Esophagus muscularis mucosa (tissue), 4 donors: ENCODE measurements at places on chromosomes 3 and 15. TPM values are rescaled to one million over a fixed set of nuclear protein-coding genes. Genes with fewer than 3 reads are reported as not detected.

- DNase-seq, result peak; percentile 90
- H3K27ac ChIP-seq, result no peak overlapping the region
- H3K4me3 ChIP-seq, result no peak overlapping the region
- no peaks in the 10 kb centered on the region for H3K36me3 ChIP-seq
- H3K27me3 ChIP-seq, result no peaks in the 10 kb centered on the region
- no peaks in the 10 kb centered on the region for H3K4me1 ChIP-seq
Measured at GRCh38 chr15:48112242-48112641, 8.5 kb upstream of the SLC24A5 start.

- H3K36me3 ChIP-seq, result no peaks in the 10 kb centered on the region
- no peak for DNase-seq
- no peak overlapping the region for H3K4me3 ChIP-seq
- H3K4me1 ChIP-seq, result no peaks in the 10 kb centered on the region
Measured at GRCh38 chr3:62531981-62532380, 158.6 kb upstream of the FEZF2 start.

DNA sequence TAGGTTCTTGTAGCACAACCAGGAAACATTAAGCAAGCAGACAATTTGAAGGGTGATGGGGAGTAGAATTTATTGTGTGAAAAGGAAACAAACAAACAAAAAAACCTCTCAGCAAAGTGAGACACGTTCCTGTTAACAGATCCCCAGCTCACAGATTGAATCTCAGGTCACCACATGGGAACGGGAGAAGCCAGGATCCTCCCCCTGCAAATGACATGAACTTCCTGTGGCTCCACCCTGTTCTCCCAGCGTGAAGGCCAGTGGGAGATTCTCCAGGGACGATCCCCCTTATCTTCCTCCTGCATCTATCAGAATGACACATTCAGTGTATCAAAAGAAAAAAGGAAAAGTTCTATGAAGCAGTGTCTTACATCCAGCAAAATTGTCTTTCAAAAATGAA, 1488.1 kb downstream of the OTOL1 start:
- no peak for DNase-seq
- no peaks in the 10 kb centered on the region for H3K27me3 ChIP-seq
- no peaks in the 10 kb centered on the region for H3K4me1 ChIP-seq
- H3K36me3 ChIP-seq, result no peaks in the 10 kb centered on the region
- H3K27ac ChIP-seq, result no peak overlapping the region
- no peak overlapping the region for H3K4me3 ChIP-seq

GRCh38 chr15:51111061-51111460, 16.4 kb upstream of the TNFAIP8L3 start:
- H3K4me1 ChIP-seq, result peaks cover 41% of the 10 kb centered on the region
- H3K27me3 ChIP-seq, result no peaks in the 10 kb centered on the region
- H3K4me3 ChIP-seq, result no peak overlapping the region
- H3K27ac ChIP-seq, result no peak overlapping the region
- H3K36me3 ChIP-seq, result no peaks in the 10 kb centered on the region

- H3K27ac ChIP-seq, result no peak overlapping the region
- no peaks in the 10 kb centered on the region for H3K4me1 ChIP-seq
- H3K27me3 ChIP-seq, result no peaks in the 10 kb centered on the region
- H3K4me3 ChIP-seq, result no peak overlapping the region
- H3K36me3 ChIP-seq, result no peaks in the 10 kb centered on the region
- DNase-seq, result no peak
Measured at GRCh38 chr3:151425627-151426340, 35.1 kb downstream of the IGSF10 start.

Gene MAP4
- 324 TPM for total RNA-seq

DNA sequence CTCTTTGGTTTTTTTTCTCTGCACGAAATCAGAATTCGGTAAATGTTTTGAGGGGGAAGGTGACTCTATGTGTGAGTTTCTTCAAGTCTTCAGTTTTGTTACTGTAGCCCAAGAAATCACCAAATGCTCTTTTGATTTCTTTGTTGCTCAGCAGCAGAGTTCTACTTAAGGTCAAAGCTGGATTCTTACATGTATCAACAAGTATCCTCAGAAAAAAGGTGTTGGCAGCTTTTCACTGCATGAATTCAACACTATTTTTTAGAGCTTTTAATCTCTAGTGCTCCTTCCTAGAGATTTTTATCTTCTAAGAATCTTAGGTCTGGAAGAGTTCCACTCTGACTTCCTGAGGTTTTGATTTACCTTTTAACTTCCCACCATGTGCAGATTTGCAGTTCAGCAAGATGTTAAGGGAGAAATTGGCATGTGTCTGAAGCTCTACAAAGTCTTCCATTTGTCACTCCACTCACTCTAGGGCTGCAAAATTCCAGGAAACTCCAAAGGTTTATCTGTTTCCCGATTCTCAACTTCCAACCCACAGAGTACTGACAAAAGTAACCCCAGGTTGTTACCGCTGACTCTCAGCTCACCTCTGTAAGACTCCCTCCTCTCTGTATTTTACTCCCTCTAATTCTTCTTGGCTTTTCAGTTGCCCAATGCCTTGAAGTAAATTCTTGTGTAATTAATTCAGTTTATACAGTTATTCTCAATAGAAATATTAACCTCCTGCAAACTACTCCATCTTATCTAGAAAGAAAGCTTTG, 13.3 kb upstream of the CD200 start:
- no peaks in the 10 kb centered on the region for H3K27me3 ChIP-seq
- no peaks in the 10 kb centered on the region for H3K36me3 ChIP-seq
- no peak overlapping the region for H3K4me3 ChIP-seq
- no peak overlapping the region for H3K27ac ChIP-seq

- no peak overlapping the region for H3K27ac ChIP-seq
- no peaks in the 10 kb centered on the region for H3K27me3 ChIP-seq
- H3K4me1 ChIP-seq, result no peaks in the 10 kb centered on the region
- no peak for DNase-seq
- no peak overlapping the region for H3K4me3 ChIP-seq
Measured at GRCh38 chr3:194342861-194343560, 8.1 kb downstream of the CPN2 start.

- H3K36me3 ChIP-seq, result peaks cover 28% of the 10 kb centered on the region
- H3K4me1 ChIP-seq, result peaks cover 38% of the 10 kb centered on the region
- DNase-seq, result peak; percentile 98
- H3K4me3 ChIP-seq, result peak overlapping the region; percentile 32
- H3K27me3 ChIP-seq, result no peaks in the 10 kb centered on the region
Measured at GRCh38 chr3:10015461-10015904, 10.8 kb upstream of the FANCD2 start.

Gene KCTD6
- total RNA-seq, result 16.8 TPM

DNA sequence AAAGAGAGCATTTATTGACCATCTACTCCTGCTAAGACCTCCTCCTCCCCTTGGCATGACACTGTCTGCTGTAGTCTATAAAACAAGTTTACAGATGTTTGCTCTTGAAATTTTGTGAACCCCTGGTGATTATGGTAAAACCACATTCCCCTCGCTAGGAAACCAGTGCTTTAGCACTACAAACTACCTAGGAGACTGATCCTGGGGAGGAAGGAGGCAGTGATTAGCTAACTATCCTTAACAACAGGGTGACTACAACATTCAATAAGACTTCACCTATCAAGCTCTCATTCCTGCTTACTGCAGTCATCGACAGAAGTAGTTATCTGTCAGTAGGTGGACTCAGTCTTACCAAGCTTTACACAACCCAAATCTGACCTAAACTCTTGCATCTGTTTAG, 371.3 kb downstream of the TUSC7 start:
- no peak overlapping the region for H3K27ac ChIP-seq
- no peaks in the 10 kb centered on the region for H3K27me3 ChIP-seq
- H3K4me1 ChIP-seq, result no peaks in the 10 kb centered on the region
- H3K36me3 ChIP-seq, result no peaks in the 10 kb centered on the region
- no peak overlapping the region for H3K4me3 ChIP-seq

Gene ATRIP
- 6.2 TPM for total RNA-seq

- no peaks in the 10 kb centered on the region for H3K4me1 ChIP-seq
- H3K27ac ChIP-seq, result no peak overlapping the region
- no peaks in the 10 kb centered on the region for H3K36me3 ChIP-seq
Measured at GRCh38 chr3:191414286-191414685, 46.7 kb upstream of the PYDC2 start.
